Activated CD8-positive, alpha-beta memory T cell treated with anti-CD3 and anti-CD28 coated beads, Interleukin-2, amount 50 U/mL, for 48 hours (primary cell): ENCODE measurements at places on chromosomes 12 and 14.
A peak's percentile ranks its signal among the peaks of the same experiment; 100 is the strongest.

DNA sequence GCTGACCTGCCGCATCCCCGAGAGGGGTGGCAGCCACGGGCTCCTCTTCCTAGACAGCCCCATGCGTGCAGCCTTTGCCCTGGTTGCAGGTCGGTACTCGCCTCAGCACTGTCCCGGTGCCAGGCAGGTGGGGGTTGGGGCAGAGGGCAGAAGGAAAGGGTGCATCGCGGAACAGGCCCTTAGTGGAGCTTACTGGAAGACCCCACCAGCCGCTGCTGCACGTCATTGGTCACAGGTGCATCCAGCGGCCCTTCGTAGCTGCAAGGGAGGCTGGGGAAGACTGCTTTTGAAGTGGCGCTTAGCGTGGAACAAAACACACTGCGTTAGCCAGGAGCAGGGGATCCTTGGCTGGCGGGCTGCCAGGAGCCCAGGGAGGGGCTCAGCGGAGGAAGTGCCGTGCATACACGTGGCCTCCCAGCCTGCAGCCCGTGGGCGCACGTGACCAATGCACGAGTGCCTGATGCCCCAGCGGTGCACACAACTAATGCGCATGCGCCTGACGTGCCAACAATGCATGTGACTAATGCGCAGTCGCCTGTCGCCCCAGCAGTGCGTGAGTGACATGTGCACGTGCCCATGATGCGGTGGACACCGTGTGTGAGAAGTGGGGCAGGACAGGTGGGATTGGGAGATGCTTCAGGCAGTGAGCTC is 5.0 kb upstream of the EP400 start:
- peak; percentile 53 for DNase-seq

GRCh38 chr12:92629349-92630065 is 73.3 kb upstream of the PLEKHG7 start:
- DNase-seq, result no peak

DNA sequence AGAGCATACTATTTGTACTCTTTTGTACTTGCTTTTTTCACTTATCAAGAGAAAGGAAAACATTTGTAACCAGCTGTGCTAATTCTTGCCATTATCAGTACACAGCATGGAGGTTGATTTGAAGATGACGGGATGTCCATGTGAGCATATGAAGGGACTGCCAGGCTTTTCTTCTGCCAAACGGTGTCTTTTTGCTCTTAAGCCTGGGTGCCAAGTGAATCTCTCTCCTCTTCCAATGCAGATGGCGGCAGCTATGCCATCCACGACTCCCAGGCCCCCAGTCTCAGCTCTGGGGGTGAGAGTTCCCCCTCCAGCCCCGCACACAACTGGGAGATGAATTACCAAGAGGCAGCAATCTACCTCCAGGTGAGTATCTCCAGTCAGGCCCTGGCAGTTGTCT is 38.9 kb downstream of the TPCN1 start:
- DNase-seq, result no peak

- DNase-seq, result no peak
These were observed 8.5 kb downstream of the ORAI1 start for GRCh38 chr12:121634836-121635235.

DNA sequence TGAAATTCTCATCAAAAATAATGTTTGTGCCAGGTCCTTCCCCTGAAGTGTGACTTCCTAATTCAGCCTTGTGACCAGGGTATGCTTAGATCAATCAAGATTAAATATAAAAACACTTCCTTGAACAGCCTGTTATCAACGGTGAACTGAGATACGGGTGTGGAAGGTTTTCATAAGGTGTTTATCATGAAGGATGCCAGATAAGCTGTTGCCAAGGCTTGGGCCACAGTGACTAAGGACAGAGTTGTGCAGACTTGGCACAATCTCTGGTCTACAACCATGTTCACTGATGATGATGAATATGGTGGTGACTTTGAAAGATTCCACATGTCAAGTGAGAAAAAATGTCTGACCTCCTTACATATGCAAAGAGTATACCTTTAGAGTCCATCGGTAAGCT is 51.3 kb upstream of the LIN7A start:
- DNase-seq, result no peak
